ENCODE measurements at places on chromosomes 16 and 17. TPM values are rescaled to one million over a fixed set of nuclear protein-coding genes. Genes with fewer than 3 reads are reported as not detected.

The MLKL gene
- total RNA-seq: 6.6 TPM

The CD300C gene
- 0.45 TPM for total RNA-seq

DNA sequence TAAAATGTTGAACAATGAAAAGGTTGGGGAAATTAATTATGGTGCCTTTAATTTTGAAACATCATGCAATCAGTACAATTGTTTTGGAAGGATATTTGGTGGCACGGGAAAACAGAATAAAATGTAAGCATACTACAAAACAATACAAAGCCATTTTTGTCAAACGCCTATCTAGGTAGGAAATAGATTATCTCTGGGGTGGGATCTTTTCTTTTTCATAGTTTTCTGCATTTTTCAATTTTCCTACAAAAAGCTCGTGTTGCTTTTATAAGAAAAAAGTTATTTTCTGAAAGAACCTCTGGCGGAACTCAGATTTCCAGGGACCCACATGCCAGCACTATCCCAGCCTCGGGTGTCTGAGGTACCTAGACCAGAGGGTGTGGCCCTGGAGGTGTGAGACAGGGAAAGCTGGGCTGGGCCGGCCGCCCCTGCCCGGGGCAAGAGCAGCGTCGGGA is 961 bp upstream of the MAP3K3 start:
- no peak for DNase-seq

- DNase-seq: no peak
Measured at GRCh38 chr16:7517496-7517895, 184.9 kb downstream of the RBFOX1 start.

DNA sequence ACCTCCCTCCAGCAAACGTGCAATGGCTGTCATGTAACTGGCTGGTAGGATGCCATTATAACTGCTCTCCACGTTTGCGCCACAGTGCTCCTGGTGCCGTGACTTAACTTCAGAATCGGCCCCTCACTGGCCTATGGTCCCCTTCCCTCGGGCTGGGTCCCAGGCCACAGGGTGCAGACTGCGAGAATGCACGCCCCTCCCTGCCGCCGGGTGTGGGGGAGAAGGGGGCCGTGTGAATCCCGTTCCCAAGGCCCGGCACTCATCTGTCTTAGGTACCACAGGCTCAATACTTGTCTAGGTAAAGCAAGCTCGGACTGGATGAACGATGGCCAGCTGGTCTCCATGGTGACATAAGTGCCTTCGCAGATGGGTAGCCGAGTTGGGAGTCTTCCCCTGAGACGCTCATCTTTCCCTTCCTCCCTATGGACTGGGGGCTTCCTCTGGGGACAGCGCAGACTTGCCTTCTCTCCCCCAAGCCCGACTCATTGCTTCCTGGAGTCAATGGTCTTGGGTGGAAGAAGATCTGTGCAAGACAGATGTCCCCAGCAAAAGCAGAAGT is 37.8 kb downstream of the TIMM22 start:
- DNase-seq: no peak

- DNase-seq: no peak
Measured at GRCh38 chr16:645852-646678, 3.1 kb upstream of the WDR90 start.

The APOH gene
- not detected for total RNA-seq

GRCh38 chr17:71934520-71934919 is 186.3 kb upstream of the SOX9 start:
- DNase-seq: no peak

The PRSS36 gene
- total RNA-seq: not detected

DNA sequence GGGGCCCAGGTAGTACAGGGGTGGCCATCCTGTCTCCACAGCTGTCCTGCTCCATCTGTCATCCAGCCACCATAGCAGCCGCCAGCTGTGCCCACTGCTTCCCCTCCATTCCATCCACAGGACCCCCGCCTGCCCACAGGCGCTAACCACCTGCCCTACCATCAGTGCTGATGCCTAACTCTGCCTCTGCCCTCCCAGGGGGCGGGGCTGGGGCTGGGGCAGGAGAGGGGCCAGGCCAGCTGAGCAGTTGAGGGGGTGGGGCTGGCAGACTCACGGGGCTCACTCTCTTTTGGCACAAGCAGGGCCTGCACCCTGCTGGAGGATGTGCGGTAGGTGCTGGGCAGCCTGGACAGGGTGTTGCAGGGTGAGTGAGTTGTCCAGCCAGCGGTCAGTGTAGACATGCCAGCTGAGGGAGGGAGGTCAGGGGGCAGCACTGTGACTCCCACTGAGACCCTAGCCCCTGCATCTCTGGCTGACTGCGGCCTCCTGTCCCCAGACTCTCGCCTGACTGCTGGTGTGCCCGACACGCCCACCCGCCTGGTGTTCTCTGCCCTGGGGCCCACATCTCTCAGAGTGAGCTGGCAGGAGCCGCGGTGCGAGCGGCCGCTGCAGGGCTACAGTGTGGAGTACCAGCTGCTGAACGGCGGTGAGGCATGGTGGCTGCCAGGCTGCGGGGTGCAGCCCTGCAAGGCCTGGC is 9.6 kb downstream of the GALK1 start:
- DNase-seq: no peak

The SLC16A13 gene
- 0.77 TPM for total RNA-seq

DNA sequence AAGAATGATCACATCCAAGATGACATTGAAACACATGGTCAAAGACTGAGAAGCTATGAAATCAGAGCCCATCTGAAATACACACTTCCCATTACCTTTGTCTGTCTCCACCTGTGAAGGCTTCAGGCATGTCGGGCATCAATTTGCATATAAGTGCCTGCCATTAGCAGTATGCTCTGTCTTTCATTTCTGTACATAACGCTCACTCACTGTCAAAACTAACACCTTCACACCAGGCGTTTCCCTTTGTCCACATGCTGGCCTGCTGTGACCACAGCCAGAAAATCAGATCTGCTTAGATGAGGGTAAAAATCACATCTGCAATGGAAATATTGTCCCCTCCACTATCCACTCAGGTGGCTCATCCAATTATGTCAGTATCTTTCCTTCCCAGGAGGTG is 524.8 kb downstream of the TOX3 start:
- no peak for DNase-seq

The LITAF gene
- total RNA-seq: 120 TPM

The TOP2A gene
- 194 TPM for total RNA-seq

GRCh38 chr17:29836643-29837042 is 93.4 kb downstream of the SSH2 start:
- DNase-seq: no peak

The TP53I13 gene
- total RNA-seq: 16.0 TPM

DNA sequence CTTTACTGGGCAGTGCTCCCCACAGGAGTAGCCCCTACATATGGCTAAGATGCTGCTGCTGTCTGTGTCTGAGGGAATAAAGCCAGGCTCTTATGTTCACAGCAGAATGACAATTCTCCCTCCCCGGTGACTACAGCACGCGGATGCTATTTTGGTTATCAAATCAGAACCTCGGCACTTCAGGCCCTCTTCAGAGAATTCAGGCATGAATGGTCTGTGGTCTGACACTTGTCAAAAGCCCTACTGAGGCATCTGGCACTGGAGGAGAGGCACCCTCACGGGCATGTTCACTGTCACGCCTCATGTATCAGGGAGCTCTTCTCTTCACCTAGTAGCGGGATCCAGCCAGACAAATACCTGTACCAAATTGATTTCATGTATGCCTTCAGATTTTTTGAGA is 30.4 kb downstream of the KIAA0513 start:
- DNase-seq: no peak

The SENP3 gene
- 61.3 TPM for total RNA-seq

GRCh38 chr16:68236137-68236825 is 354 bp upstream of the ESRP2 start:
- no peak for DNase-seq

DNA sequence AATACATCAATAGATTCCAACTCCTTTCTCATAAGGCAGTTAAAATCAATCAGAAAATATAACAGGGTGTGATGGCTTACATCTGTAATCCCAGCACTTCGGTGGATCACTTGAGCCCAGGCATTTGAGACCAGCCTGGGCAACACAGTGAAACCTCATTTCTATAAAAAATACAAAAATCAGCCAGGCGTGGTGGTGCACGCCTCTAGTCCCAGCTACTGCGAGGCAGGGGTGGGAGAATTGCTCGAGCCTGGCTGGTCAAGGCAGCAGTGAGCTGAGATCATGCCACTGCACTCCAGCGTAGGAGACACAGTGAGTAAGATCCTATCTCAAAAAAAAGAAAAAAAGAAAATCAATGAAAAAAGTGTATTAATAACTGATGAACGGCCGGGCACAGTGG is 258.6 kb downstream of the NTN1 start:
- no peak for DNase-seq

The TBC1D3I gene
- not detected for total RNA-seq

GRCh38 chr16:74563828-74564263 is 43.1 kb downstream of the GLG1 start:
- DNase-seq: peak; percentile 45

The ALDH3A1 gene
- 51.1 TPM for total RNA-seq

GRCh38 chr16:8963010-8963820 is 491 bp downstream of the USP7 start:
- no peak for DNase-seq

The EPOP gene
- total RNA-seq: 3.2 TPM

The IST1 gene
- 220 TPM for total RNA-seq

The GRIN2C gene
- total RNA-seq: not detected

- no peak for DNase-seq
Measured at GRCh38 chr17:8674344-8675305, 44.1 kb upstream of the MYH10 start.

DNA sequence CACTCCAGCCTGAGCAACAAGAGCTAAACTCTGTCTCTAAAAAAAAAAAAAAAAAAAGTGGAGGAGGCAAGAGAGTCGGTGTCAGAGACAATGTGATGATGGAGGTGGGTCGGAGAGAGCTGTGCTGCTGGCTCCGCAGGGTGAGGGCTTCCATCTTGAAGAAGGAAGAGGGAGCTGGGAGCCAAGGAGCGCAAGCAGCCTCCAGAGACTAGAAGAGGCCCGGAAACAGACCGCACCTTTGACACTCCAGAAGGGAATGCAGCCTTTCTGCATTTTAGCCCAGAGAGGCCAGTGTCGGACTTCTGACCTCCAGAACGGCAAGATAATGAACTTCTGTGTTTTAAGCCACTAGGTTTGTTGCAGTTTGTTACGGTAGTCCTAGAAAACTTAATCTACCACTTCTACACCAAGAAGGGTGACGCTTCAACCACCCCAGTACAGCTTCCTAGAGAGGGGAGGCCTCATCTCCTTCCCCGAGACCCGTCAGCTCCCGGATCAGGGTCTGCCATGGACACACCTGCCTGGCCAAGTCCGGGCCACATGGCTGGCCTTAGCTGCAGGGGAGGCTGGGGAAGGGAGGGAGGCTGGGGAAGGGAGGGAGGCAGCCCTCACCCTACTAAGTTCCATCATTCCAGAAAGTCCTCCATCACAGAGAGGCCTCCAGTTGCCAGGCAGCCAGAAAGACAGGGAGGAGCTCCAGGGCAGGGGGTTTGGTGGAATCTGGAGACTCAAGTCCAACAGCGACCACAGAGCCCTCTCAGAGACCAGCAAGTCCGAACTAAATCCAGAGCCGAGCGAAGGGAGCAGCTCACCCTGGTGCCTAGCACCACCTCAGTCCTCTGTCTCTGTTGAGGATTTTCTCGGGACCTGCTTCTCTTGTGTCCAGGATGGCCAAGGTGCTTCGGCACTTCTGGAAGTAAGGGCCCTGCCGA is 13.2 kb upstream of the RBFOX3 start:
- DNase-seq: no peak

The SLC5A10 gene
- total RNA-seq: 0.10 TPM

The PHF12 gene
- 11.3 TPM for total RNA-seq

The MYH8 gene
- total RNA-seq: 0.18 TPM

DNA sequence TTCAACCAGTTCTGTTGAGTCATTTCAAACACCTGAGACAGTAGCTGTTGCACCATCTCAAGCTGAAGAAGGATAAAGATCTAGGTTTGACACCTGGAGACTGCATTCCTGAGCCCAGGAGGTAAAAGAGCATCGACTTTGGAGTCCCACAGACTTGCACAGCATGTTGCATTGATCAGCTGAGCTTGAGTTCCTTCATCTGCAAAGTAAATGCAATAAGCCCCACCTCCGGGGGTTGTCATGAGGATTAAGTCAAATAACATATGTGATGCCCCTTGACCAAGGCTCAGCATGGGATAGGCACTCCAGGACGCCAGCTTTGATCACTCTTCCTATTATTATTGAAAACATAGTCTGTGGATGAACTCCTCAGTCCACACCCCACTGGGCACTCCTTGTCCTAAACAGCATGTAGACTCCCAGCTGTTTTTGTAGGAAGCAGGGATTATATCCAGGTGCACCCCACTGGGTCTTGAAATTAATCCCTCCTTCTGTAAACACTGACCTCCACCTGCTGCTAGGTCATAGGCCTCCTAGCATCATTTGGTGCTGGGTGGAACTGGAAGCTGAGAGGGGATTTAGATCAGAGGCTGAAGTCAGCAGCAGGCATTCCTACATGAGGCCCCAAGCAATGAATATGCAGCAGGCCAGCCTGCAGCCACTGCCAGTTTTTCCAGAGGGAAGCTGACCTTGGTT is 259.0 kb downstream of the HS3ST4 start:
- no peak for DNase-seq
